ENCODE measurements at places on chromosomes 13 and 19.

- DNase-seq: no peak
These were observed 1890.9 kb downstream of the PCDH9 start for GRCh38 chr13:65339241-65339640.

DNA sequence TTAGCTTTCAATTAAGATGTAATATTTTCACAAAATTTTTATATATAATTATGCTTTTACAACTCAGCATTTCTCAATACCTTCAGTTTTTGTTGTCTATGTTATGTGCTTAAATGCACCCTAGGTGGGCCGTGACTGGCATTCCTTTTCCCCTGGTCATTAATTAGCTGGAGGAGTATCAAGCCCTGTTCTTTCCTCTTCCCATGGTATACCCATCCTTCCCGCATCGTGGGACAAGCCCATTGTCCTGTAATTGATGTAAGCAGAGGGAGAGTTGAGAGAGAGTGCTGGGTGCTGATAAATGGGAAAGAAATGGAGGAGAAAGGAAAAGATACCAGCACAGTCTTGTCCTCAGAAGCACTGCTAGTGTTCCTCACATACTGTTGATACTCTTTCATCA, 591.7 kb downstream of the GPC6 start:
- DNase-seq: no peak

DNA sequence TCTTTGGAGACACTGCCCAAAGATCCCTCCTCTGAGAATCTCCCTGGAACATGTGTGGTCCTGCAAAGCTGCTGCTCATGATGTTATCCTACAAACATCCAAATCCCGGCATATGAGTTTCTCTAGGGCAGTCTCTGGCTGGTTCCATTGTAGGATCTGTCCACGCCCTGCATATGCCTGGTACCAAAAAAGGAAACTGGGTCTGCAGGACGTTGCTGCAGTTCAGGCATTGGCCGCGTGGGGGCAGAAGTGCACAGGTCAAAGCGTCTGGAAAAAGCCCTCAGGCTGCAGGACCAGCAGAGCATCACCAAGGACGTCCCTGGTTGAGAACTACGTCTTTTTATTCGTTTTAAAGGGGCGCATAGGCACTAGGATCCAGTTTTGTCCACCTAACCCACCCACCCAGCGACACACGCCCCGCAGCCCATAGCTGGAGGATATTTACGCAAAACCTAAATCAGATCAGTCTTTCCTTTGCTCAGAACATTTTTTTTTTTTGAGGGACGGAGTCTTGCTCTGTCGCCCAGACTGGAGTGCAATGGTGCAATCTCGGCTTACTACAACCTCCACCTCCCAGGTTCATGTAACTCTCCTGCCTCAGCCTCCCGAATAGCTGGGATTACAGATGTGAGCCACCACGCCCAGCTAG, 12.9 kb upstream of the ZNF564 start:
- DNase-seq: peak; percentile 92

DNA sequence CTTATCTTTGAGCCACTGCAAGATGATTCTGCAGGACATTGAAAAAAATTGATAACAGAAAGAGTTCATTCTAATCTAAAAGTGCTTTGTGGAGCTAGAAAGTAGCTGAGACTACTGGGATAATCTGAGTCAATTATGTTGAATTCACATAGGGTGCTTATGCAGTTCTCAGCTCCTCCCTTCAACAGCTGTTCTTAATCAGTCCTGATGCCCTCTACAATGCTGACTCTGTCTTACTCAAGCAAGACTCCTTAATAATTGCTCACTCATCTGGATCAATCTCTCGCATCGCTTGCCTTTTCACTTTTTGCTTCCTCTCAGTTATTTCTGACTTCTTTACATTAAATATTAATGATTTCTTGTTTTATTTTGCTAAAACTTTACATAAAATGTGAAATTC, 182.1 kb downstream of the PCDH17 start:
- DNase-seq: no peak

- no peak for DNase-seq
These were observed 49.9 kb downstream of the MBD3L2B start for GRCh38 chr19:6971366-6971765.

- DNase-seq: no peak
These were observed 7.0 kb upstream of the TMC4 start for GRCh38 chr19:54179921-54180461.

- no peak for DNase-seq
These were observed 17.5 kb upstream of the HTR2A start for GRCh38 chr13:46914341-46914740.

DNA sequence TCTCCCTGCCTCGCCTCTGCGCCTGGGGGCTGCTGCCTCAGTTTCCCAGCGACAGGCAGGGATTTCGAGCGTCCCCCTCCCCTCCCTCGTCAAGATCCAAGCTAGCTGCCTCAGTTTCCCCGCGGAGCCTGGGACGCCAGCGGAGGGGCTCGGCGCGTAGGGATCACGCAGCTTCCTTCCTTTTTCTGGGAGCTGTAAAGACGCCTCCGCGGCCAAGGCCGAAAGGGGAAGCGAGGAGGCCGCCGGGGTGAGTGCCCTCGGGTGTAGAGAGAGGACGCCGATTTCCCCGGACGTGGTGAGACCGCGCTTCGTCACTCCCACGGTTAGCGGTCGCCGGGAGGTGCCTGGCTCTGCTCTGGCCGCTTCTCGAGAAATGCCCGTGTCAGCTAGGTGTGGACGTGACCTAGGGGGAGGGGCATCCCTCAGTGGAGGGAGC, 722 bp upstream of the ICAM1 start:
- DNase-seq: peak; percentile 67

- no peak for DNase-seq
These were observed 29.5 kb downstream of the CCDC8 start for GRCh38 chr19:46383846-46384245.

DNA sequence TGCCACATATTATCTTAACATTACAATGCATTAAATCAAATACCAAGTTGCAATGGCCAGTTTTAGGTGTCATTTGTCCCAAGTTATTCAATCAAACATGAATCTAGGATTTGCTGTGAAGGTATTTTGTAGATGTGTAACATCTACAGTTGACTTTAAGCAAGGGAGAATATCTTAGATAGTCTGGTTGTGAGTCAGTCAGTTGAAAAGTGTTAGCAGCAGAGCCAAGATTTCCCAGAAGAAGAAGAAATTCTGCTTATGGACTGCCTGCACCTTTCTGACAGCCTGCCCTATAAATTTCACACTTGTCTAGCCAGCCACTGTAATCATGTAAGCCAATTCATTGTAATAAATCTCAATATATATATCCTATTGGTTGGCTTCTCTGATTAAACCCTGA, 41.3 kb upstream of the INTS6 start:
- DNase-seq: no peak

- DNase-seq: peak; percentile 51
These were observed 3.7 kb upstream of the LYPD3 start for GRCh38 chr19:43469160-43469480.

DNA sequence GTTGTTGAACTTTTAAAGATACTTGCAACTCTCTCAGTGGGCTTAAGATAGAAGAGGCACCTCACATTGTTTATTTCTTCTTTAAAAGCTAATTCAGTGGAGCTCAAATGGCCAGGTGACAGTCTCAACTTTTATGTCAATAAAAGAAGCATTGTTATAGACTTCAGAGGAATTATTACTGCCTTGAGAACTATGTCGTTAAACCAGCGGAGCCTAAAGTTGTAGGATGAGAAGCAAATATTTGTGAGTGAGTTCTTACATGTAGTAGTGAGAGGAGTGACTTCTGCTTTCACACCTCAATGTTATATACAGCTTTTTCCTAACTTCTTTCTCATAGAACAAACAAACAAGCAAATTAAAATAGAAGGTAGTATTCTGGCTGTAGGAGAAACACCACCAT, 31.2 kb upstream of the DGKH start:
- no peak for DNase-seq

GRCh38 chr13:54241719-54242118, 1213.1 kb downstream of the OLFM4 start:
- DNase-seq: no peak

DNA sequence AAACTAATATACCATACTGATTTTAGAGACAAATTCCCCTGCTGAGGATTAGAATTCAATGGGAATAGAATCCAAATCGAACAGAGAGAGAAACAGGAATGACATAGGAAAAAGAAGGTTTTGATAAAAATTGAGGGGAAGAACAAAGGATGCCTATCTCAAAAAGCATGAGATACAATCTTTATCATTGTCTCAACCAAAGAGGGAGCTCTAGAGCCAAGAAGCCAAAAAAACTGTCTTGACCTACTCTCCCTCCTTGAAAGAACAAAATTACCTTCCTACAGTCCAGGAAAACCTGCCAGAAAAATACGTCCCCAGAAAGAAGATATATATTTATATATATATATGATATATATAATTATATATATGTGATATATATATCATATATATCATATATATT, 39.2 kb upstream of the MIR17HG start:
- DNase-seq: no peak

GRCh38 chr19:17488593-17489391, 18.5 kb downstream of the SLC27A1 start:
- DNase-seq: peak; percentile 79

DNA sequence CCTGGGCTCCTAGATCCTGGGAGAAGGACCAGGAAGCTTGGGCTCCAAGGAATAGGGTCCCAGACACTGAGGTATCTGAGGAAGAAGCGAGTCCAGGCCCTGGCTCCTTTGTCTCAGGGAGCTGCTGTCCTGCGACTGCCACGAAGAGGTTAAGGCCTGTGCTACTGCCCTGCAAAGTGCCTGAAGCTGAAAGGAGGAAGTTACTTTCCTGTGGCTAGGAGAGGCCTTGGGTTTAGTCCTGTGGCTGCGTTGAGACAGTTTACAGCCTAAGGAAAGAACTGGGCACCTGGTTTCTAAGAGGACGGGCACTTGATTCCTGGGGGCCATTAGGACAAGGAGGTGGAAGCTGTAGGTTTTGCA, 2.8 kb downstream of the MYADM start:
- DNase-seq: peak; percentile 19

DNA sequence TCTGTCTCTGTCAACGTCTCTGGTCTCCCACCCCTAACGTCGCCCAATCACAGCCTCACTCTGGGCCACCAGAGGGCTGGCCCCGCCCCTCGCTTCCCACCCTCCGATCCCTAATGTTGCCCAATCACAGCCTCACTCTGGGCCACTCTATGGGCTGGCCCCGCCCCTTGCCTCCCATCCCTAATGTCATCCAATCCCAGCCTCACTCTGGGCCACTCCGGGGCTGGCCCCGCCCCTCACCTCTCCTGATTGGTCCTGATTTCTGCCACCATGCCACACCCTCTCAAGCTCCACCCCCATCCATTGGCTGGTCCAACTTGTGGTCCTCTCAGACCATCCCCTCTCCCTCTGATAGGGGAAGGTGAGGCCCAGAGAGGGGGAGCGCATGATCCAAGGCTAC, 24.9 kb downstream of the CELF5 start:
- DNase-seq: no peak

DNA sequence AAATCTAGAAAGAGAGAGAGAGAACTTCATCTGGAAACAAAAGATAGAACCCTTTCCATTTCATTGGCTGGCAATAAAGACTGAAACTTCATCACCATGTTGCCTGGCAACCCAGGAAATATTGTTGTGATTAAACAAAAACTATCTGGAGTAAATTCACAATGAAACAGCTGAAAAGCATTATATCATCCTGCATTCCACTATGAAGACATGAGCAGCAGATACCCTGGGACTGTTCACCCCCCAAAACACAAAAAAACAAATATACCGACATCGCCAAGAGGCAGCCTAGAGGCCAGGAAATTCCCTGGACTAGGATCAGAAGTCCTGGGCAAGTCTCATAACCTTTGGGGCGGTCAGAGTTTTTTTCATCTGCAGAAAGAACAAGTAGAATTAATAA, 158.3 kb downstream of the FOXO1 start:
- DNase-seq: peak; percentile 49

GRCh38 chr13:89550938-89551337, 1796.5 kb upstream of the MIR17HG start:
- DNase-seq: no peak

- DNase-seq: peak; percentile 48
These were observed 366.4 kb downstream of the KLF12 start for GRCh38 chr13:73767747-73768315.

- no peak for DNase-seq
These were observed 30.6 kb downstream of the SERPINE3 start for GRCh38 chr13:51370116-51370515.

DNA sequence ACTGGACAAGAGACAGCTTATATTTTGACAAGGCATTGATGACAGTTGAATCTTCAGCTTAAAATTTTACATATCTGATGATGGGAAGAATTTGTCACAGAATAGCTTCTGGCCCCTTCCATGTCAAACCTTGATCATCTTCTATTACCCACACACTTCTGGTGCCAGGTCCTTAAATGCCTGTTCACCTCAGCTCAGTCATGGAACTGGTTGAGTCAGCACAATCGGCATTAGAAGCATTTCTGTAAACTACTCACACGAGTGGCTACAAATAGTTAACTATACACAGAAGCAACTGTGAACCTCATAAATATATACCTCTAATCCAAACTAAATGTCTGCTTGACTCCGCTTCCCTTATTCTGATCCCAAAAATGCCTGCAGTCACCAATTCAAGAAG, 161.2 kb downstream of the FOXO1 start:
- DNase-seq: no peak

DNA sequence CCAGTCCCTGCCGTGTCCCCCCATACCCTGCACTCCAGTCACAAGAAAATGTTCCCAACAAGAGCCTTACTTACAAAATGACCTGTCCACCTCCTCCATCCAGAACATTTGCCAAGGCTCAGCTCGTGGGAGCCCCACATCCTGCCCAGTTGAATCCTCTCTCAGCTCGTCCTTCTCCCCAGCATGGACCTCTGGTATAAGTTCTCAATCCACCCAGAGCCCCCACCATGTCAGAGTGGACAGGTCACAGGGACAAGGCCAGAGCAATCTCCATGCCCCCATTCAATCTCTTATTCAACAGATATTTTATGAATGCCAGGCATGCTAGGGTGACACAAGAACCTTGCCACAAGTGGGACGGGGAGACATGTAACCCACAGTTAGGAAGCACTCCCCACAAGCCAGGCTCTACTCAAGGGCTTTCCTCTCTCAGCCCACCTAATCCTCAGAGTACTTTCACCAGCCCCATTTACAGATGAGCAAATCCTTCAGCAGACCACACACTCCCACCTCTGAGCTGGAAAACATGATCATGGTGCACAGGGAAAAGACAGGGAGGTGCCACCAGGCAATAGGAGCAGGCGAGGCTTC, 15.1 kb downstream of the DEDD2 start:
- DNase-seq: no peak

GRCh38 chr19:43575955-43576878, 616 bp downstream of the PINLYP start:
- no peak for DNase-seq
